ENCODE measurements at places on chromosomes 16 and 17. TPM values are rescaled to one million over a fixed set of nuclear protein-coding genes. Genes with fewer than 3 reads are reported as not detected.

DNA sequence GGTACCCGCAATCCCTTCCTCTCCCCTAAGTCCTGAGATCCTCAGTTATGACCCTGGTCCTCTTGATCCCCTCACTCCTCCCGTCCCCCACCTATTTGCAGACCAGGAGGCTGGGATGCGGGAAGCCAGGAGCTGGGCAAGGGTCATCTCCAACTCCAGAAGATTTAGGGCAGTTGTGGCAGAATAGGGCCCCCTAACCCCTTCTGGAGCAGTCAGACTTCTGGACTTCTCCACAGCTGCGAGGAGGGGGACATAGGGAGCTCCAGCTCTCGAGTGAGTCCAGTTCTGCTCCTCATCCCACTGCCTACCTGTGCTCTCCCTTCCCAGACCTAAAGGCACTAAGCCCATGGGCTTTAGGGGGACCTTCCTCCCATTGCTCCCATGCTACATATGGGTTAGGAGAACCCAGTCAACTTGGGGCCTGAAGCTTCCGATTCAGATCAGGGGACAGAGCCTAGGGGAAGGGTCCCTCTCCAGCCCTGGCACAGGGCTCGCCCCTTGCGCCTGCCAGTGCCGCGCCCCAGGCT lies 1.3 kb downstream of the WNK4 start:
- DNase-seq: no peak
- no peak overlapping the region for H3K4me3 ChIP-seq
- H3K4me1 ChIP-seq: peaks cover 41% of the 10 kb centered on the region
- peaks cover 17% of the 10 kb centered on the region for H3K27me3 ChIP-seq

DNA sequence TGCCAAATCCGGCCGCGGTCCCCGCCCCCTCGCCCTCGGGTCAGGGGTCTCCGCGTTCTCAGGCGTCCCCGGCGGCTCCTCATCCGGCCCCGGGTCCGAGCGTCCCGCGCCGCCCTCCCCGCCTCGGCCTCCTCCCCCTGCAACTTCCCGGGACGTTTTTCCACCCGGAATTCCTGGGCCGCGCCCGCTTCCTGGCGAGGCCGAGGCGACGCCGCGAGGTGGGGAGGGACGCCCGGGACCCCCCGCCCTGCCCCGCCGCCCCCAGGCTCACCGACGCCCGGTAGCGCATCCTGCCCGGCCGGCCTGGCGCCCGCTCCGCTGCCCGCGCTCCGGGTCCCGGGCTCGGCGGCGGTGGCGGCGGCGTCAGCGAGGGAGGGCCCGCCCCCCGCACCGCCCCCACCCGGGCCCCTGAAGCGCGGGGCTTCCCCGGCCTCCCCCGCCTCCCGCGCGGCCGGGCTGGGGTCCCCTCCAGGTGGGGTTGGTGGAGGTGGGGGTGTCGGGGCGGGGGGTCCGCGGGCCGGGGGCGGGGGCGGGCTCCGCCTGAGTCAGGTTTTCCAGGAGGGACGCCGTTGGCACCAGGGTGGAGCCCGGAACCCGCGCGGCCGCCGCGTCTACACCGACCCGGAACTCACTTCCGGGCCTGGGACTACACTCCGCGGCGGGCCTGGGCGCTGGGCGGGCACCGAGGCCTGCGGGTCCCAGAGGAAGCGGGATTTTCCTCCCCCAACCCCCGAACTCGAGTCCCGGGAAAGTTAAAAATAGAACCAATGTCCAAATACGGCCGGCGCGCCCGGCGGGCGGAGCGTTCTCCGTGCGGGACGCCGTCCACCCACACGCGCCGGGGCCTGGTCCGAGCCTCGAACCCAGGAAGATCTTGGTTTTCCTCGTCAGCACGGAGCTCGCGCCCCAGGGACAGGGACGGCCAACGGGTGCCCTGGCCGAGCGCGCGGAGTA lies 6.8 kb downstream of the MYO1C start:
- H3K4me1 ChIP-seq: peaks cover 47% of the 10 kb centered on the region
- peak overlapping the region; percentile 98 for H3K27ac ChIP-seq
- H3K36me3 ChIP-seq: peaks cover 14% of the 10 kb centered on the region
- DNase-seq: peak; percentile 63
- H3K27me3 ChIP-seq: no peaks in the 10 kb centered on the region

The BICDL2 gene
- 7.3 TPM for total RNA-seq

The TSPOAP1 gene
- 19.5 TPM for total RNA-seq

DNA sequence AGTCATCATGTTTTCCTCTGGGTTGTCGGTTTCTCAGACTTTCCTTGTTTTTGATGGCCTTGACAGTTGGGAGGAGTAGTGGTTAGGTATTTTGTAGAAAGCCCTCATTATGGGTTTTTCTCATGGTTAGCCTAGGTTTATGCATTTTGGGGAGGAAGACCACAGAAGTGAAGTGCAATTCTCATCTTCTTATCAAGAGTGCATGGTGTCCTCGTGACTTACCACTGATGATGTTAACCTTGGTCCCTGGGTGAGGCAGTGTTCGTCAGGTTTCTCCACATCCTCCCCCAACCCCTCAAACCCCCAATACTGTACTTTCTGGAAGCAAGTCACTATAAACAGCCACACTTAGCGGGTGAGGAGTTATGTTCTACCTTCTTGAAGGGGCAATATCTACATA lies 42.3 kb downstream of the BPTF start:
- no peak for DNase-seq
- peaks cover 8% of the 10 kb centered on the region for H3K4me1 ChIP-seq
- no peak overlapping the region for H3K4me3 ChIP-seq
- H3K36me3 ChIP-seq: no peaks in the 10 kb centered on the region
- no peaks in the 10 kb centered on the region for H3K27me3 ChIP-seq

- no peak overlapping the region for H3K27ac ChIP-seq
- no peaks in the 10 kb centered on the region for H3K36me3 ChIP-seq
- peak; percentile 26 for DNase-seq
- H3K4me1 ChIP-seq: no peaks in the 10 kb centered on the region
- H3K27me3 ChIP-seq: no peaks in the 10 kb centered on the region
- H3K4me3 ChIP-seq: no peak overlapping the region
Observed at GRCh38 chr17:43467981-43468581, 15.7 kb upstream of the DHX8 start.

The G6PC1 gene
- total RNA-seq: not detected

The ELAC2 gene
- 46.6 TPM for total RNA-seq
